ENCODE measurements at places on chromosomes 1 and 21.
A peak's percentile ranks its signal among the peaks of the same experiment; 100 is the strongest.

DNA sequence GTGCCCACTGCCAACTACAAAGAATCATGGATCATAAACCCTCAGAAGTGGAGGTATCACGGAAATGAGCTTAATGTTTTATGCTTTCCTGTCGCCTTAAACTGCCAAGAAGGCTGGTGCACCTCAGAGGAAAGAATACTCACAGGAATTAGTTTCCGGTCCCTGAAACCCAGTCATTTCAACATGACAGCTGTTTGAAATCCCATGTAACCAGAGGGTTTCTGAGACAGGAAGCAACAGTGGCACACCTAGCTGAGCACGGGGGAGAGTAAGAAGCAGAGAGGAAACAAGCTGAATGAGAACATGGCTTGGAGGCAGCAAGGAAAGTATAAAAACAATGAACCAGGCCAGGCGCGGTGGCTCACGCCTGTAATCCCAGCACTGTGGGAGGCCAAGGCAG lies 3.9 kb downstream of the JAK1 start:
- no peak for DNase-seq

GRCh38 chr21:38126666-38127303 lies 130.0 kb upstream of the KCNJ15 start:
- DNase-seq = peak; percentile 73

GRCh38 chr1:5645135-5645399 lies 347.2 kb downstream of the NPHP4 start:
- DNase-seq = no peak

DNA sequence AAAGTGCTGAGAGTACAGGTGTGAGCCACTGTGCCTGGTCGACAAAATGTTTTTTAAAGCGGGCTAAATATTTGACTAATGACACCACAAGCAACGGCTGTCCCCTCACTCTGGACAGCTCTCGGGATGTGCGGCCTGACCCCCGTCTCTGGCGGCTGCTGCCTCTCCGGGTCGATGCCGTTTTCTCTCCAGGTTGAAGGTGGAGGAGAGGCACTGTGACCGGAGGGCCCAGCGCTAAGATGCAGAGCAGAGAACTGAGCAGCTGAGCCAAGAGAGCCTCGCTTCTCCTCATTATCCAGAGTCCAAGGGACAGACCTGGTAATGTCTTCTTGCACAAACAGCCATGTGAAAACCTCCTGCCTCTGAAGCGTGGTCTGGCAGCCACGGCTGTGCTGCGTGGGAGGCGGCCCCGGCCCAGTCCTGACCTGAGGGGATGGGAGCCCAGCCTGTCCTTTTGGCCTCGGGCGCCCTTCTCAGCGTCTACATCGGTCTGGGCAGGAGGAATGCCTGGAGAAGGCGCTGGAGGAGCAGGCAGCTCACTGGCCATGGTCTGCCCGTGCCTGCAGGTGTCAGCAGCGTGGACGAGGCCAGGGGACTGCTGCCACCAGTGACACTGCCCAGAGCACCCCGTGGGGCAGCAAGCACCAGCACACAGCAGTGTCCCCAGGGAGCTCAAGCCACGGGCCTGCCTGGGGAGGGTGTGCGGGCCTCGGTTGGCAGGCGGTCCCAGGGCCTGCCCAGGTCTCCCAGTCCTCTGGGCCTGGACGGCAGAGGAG lies 10.3 kb downstream of the MORN1 start:
- DNase-seq = no peak

DNA sequence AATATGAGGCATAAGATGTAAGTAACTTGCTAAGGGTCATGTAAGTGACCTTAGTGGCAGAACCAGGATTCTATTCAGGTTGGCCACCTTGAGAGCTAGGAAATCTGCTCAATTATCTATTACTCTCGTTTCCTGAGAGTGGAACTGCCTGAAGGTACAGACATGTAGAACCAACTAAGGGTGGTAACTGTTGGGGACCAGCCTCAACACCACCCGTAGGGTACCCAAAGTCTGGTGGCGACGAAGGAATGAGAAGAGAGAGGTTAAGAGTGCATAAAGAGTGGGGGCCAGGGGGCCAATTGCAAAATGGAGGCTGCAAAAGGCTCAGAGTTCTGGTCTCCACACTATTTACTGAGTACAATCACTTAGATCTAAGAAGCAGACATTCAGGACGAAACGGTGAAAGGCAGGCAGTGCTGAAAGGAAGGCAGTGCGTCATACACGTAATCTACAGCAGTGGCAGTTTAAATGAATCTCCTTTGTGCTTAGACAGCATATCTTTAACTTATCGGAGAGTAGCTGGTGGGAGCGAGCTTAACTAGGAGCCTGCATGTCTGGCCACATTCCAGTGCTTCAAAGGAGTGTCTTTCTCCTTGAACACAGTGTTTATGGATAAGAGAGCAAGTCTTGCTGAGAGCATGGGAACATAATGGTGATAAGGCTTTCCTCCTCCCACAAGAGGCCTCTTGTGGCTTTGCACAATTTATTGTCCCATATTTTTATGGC lies 25.0 kb downstream of the SRSF4 start:
- peak; percentile 95 for DNase-seq

DNA sequence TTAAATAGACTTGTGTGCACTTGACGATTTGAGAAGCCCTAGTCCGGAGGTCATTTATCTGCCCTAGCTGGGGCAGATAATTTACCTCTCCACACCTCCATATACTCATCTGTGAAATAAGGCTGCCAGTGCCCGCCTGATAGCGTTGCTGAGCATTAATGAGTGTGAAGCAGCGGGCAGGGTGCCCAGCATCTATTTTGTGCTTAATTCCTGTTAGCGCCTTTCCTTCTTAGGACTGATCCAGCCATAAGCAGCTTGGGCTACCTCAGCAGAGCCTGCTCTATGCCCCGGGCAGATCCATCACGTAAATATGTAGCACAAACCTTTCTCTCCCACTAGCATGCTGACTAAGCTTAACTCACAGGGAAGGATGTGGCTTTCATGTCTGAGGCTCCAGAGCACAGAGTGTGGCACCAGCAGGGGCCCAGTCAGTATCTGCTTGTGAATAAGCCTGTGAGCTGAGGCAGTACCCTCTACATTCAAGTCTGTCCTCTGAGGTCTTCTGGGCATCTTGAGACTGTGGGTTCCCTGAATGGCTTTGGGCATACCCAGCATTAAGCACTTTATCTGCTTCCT lies 21.5 kb upstream of the RNF187 start:
- no peak for DNase-seq

DNA sequence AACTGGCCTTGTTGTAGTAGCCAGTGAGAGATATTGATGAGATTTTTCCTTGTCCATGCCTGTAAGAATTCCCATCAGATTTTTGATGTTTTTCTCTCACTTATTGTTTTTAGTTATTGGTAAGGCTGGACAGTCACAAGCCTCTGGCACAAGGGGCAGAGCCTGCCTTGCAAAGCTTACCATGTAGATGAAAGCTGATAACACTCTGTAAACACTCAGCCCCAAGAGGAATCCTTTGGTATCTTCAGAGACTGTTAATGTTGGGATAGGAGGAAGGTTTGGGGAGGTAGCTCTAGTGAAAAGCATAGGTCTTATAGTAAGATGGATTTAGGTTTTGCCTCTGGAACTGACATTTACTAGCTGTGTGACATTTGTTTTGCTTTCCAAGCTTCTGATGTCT lies 37.7 kb downstream of the MARK1 start:
- no peak for DNase-seq

DNA sequence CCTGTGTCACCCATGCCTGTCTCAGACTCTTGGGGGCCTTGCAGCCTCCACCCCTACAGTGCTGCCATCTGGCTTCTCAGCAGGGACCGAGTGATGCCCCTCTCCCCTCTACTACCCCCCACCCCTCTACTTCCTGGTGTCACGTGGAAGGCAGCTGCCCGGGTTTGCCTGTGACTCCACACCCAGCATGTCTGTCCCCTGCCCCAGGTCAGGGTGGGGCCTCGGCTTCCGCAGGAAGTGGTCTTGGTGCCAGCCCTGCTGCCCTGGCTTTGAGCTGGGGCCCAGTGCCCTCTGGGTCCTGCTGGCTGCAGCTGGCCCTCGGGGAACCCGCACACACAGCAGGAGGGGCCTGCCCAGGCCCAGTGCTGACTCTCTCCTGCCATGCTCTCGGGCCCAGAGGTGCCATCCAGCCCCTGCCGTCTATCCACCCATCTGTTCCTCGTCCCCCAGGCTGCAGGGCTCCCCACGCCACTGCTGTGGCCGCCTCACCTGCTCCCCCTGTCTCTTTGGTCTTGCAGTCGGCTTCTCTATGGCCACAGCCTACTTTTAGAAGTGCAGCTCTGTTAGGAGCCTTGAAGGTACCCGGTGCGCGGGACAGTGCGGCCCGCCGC lies 24.0 kb downstream of the PLCH2 start:
- DNase-seq = no peak

DNA sequence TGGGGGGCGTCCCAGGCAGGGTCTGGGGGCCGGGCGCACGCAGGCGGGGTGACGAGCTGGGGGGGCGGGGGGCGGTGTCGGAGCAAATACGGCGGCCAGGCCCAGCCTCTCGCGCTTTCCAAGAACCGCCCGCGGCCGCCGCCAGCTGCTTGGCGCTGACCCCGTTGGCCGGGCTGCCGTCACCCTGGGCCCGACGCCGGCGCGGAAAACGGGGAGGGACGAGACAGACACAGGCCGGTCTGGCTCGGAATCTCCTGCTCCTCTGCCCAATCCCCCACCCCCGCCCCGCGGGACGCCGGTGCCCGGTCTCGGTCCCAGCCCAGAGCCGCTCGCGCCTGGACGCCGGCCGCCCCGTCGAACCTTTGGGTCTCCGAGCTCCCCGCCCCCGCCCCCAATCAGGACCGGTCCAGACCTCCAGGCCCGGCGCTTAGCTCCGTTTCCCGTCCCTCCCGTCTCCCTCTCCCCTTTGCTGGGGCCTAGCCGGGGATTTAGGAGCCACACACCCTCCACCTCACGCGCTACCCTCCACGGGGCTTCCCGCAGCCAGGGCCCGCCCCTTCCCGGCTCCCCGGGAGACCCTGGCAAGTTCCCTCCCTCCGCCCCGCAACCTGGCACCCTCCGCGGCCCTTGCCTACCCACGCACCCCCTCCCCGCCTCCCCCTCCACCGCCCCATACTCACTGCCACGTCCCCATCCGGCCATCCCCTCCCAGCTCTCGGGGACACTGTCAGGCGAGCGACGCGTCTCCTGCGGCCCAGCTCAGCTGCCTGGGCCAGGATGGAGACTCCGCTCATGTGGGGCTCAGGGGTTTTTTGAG lies 800 bp upstream of the MMP23B start:
- DNase-seq = peak; percentile 58

DNA sequence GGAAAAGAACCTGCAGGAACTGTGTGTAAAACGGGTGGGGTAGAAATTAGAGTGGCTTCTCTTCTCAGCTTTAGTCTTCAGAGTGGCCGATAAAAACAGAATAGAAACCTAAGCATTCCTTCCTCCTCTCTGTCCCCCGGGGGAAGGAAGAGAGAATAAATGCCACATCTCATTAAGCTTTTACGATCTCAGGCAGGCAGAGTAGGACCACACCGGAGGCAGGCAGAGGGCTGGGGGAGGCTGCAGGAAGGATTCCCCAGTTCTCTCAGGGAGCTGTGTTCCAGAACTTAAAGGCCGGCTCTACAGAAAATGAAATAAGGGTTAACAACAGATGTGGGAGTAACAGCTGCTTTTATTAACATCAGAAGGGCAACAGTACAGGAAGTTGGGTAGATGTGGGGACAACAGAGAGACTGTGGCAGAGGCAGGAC lies 24.5 kb upstream of the MEF2D start:
- DNase-seq = no peak

- peak; percentile 80 for DNase-seq
Measured at GRCh38 chr1:14486401-14487201, 111.9 kb upstream of the KAZN start.

All from islet precursor cell (in vitro differentiated cells).